Activated CD8-positive, alpha-beta T cell treated with anti-CD3 and anti-CD28 coated beads, Interleukin-2, amount 10 ng/mL, durations not matched to agents 7 days and 5 days (primary cell): ENCODE measurements at places on chromosomes 13 and 19.

DNA sequence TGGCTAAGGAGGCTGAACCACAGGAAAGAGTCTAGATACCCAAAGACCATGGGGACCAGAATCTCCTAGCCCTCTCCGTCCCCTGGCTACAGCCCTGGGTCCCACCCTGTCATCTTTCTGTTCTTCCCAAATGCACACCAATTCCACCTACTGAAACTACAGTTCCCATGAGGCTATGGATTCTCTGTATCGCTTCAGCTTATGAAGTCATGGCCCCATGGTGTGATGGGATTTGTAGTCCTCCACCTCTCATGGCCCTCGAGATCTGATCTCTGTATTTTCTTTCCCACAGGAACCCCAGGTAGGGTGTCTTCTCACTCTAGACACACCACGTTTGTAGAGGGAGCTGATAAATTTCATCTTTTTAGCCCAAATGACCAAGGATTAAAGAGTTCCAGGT is 11.8 kb downstream of the PTPRH start:
- DNase-seq = no peak
- H3K36me3 ChIP-seq = no peaks in the 10 kb centered on the region
- H3K4me1 ChIP-seq = no peaks in the 10 kb centered on the region
- H3K27me3 ChIP-seq = peaks cover 2% of the 10 kb centered on the region

- DNase-seq = no peak
- H3K27me3 ChIP-seq = peaks cover 6% of the 10 kb centered on the region
- no peak overlapping the region for H3K4me3 ChIP-seq
- H3K4me1 ChIP-seq = no peaks in the 10 kb centered on the region
These were observed 41.4 kb downstream of the NLRP12 start for GRCh38 chr19:53782698-53783097.

GRCh38 chr19:48170817-48171347 is 402 bp downstream of the ZSWIM9 start:
- no peak for DNase-seq
- H3K27me3 ChIP-seq = no peaks in the 10 kb centered on the region
- H3K4me1 ChIP-seq = peaks cover 49% of the 10 kb centered on the region
- H3K27ac ChIP-seq = peak overlapping the region; percentile 98
- peaks cover 49% of the 10 kb centered on the region for H3K36me3 ChIP-seq

DNA sequence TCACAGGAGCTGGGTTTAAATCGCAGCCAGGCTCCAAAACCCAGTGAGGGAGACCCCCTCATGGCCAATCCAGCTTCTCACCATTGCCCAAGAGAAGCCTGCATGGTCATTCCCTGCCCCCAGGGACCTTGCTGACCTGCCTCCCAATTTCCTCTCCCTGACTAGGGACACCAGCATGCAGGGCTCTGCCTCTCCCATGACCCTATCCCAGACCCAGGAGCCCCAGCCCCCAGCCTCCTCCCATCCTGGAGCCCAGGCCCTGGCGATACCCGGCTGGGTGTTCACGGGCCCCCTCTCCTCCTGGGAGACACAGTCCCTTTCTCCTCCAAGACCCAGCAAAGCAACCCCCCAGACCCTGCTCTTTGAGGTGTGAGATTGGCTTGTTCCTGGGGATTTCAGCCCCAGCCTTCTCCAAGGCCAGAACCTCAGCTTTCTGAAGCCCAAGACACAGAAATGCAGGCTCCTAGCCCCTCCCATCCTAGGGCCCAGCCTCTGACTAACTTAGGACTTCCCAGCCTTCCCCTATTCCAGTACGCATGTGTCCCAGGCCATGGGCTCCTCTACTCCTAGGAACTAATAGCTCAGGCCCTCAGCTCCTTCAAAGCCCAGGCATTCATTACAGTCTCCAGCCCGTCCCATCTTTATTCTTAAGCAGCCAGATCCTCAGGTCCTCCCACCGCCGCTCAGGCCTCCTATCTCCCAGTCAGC is 1.1 kb downstream of the GYS1 start:
- peak overlapping the region; percentile 92 for H3K4me3 ChIP-seq
- H3K36me3 ChIP-seq = peaks cover 32% of the 10 kb centered on the region
- H3K27me3 ChIP-seq = no peaks in the 10 kb centered on the region
- H3K27ac ChIP-seq = peak overlapping the region; percentile 96
- no peak for DNase-seq

DNA sequence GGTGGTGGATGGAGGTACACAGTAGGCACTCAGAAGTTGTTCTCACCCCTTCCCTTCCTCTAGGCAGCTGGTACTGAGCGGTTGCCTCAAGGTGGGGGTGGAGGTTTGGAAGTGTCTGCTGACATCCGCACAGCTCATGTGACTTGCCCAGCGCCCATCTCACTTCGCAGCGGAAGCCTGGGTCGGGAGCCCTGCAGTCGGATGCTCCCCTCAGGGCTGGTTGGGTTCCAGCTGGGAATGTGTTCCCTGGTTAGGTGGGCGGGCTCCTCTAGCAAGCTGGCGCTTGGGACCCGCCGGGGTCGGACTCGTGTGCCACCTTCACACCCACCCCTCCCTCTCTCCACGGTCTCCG is 10.2 kb downstream of the PPP1R37 start:
- peaks cover 52% of the 10 kb centered on the region for H3K4me1 ChIP-seq
- H3K4me3 ChIP-seq = peak overlapping the region; percentile 25
- peak overlapping the region; percentile 80 for H3K27ac ChIP-seq
- peaks cover 3% of the 10 kb centered on the region for H3K36me3 ChIP-seq
- peak; percentile 71 for DNase-seq

DNA sequence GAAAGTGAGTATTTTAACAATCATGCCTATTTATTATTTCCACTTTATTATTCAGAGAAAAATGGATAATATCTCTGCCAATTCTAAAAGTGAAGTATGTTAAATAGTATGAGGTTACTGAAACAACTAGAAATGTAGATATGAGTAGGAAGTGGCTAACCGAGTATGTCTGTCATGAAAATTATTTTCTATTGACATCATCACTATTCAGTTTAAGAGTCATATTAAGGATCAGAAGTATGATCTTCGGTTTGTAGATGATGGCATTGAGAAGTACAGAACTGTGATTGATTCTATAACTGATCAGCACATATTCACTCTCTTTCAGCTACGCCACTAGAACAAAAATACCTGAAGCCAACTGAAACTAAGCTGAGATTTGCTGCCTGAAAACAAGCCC is 146.4 kb upstream of the SLITRK5 start:
- no peak for DNase-seq
- no peaks in the 10 kb centered on the region for H3K36me3 ChIP-seq
- no peak overlapping the region for H3K4me3 ChIP-seq

GRCh38 chr13:24179486-24179850 is 18.9 kb downstream of the SPATA13 start:
- H3K36me3 ChIP-seq = peaks cover 34% of the 10 kb centered on the region
- peaks cover 38% of the 10 kb centered on the region for H3K4me1 ChIP-seq
- H3K4me3 ChIP-seq = no peak overlapping the region
- H3K27ac ChIP-seq = no peak overlapping the region

GRCh38 chr13:68019901-68020300 is 789.8 kb upstream of the PCDH9 start:
- DNase-seq = no peak
- H3K4me3 ChIP-seq = no peak overlapping the region
- H3K27ac ChIP-seq = no peak overlapping the region
- H3K36me3 ChIP-seq = no peaks in the 10 kb centered on the region

GRCh38 chr13:80259159-80259558 is 81.8 kb downstream of the SPRY2 start:
- no peaks in the 10 kb centered on the region for H3K27me3 ChIP-seq
- no peak for DNase-seq
- no peak overlapping the region for H3K4me3 ChIP-seq
- H3K36me3 ChIP-seq = no peaks in the 10 kb centered on the region
- H3K4me1 ChIP-seq = no peaks in the 10 kb centered on the region

GRCh38 chr19:16885166-16885565 is 3.6 kb upstream of the F2RL3 start:
- H3K4me3 ChIP-seq = no peak overlapping the region
- H3K4me1 ChIP-seq = peaks cover 37% of the 10 kb centered on the region
- no peak overlapping the region for H3K27ac ChIP-seq

- H3K27me3 ChIP-seq = peaks cover 63% of the 10 kb centered on the region
- no peak overlapping the region for H3K4me3 ChIP-seq
- no peak for DNase-seq
These were observed 29.1 kb upstream of the IGFL4 start for GRCh38 chr19:46069806-46070341.

GRCh38 chr13:23447927-23448326 is 14.4 kb upstream of the SACS start:
- H3K36me3 ChIP-seq = no peaks in the 10 kb centered on the region
- no peaks in the 10 kb centered on the region for H3K4me1 ChIP-seq
- H3K27ac ChIP-seq = no peak overlapping the region
- no peak overlapping the region for H3K4me3 ChIP-seq

- DNase-seq = no peak
- H3K27ac ChIP-seq = no peak overlapping the region
- H3K4me1 ChIP-seq = no peaks in the 10 kb centered on the region
- no peak overlapping the region for H3K4me3 ChIP-seq
- peaks cover 4% of the 10 kb centered on the region for H3K27me3 ChIP-seq
These were observed 65.1 kb upstream of the UBAC2 start for GRCh38 chr13:99135591-99135990.

DNA sequence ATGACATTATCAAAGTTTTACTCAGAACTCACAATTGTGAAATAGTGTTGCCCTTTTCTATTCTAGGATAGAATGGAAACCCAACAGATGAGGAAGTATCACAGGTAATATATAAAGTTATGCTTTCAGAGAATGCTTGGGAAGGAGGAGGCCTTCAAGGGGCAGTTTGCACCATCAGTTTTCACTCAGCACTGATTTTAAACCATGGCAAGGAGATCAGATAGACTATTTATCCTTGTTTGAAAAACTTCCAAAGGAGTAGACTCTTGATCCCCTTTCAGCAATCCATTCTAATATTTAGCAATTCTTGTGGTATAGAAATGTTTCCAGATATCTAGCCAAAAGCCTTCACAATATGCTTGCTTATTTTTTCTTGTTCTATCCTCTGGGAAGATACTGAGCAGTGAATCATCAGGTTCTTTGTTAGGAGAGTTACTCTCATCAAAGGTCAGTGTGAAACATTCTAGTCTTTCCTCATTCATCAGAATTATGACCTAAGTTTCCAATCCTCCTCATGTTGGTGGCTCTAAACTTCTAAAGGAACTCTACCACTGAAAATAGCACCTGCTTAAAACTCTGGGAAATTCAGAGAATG is 3.8 kb downstream of the GPC6 start:
- H3K27ac ChIP-seq = no peak overlapping the region
- H3K4me3 ChIP-seq = no peak overlapping the region
- DNase-seq = no peak
- peaks cover 29% of the 10 kb centered on the region for H3K27me3 ChIP-seq

DNA sequence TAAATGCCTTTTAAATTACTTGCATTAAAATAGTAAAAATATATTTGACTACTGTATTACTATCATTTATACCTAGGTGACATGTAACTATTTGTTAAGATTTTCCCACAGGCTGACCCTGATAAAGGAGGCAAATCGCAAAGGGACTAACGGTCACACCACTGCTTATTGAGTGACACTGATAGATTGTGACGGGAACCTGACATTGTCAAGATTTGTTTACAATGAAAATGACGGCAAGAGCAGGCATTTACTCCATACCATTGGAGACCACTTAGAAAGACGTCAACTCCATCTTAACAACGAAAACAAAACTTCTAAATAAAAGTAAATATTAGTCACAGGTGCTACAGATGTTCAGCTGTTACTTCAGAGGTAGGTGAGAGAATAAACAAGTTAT is 289.0 kb downstream of the DACH1 start:
- no peaks in the 10 kb centered on the region for H3K36me3 ChIP-seq
- H3K4me3 ChIP-seq = no peak overlapping the region
- H3K4me1 ChIP-seq = no peaks in the 10 kb centered on the region
- H3K27me3 ChIP-seq = no peaks in the 10 kb centered on the region

GRCh38 chr13:50586414-50587083 is 256.9 kb downstream of the DLEU7 start:
- no peak overlapping the region for H3K27ac ChIP-seq
- peaks cover 22% of the 10 kb centered on the region for H3K4me1 ChIP-seq
- H3K27me3 ChIP-seq = peaks cover 4% of the 10 kb centered on the region
- no peak for DNase-seq

DNA sequence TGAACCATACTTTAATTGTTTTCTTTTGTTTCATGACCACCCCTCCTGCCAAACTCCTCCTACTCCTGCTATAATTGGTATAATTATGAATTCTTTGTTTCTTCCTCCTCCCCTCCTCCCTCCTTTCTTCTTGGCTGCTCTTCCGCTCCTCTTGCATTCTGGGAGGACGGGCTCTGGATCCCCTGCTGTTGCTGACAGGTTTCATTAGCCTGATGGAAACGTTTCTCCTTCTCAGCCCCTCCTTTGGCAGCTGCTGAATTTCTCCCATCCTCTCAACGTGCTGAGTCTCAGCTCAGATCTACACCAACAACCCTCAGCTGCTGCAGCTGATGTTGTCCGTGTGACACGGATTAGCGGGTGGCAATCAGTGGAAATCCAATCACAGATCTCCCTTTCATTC is 97.1 kb upstream of the UBAC2 start:
- H3K4me1 ChIP-seq = peaks cover 3% of the 10 kb centered on the region
- H3K4me3 ChIP-seq = no peak overlapping the region
- no peak overlapping the region for H3K27ac ChIP-seq
- DNase-seq = no peak
- peaks cover 8% of the 10 kb centered on the region for H3K27me3 ChIP-seq
- no peaks in the 10 kb centered on the region for H3K36me3 ChIP-seq

GRCh38 chr13:112187527-112188297 is 120.8 kb downstream of the SOX1 start:
- no peaks in the 10 kb centered on the region for H3K27me3 ChIP-seq
- DNase-seq = no peak
- no peaks in the 10 kb centered on the region for H3K4me1 ChIP-seq
- no peak overlapping the region for H3K27ac ChIP-seq

DNA sequence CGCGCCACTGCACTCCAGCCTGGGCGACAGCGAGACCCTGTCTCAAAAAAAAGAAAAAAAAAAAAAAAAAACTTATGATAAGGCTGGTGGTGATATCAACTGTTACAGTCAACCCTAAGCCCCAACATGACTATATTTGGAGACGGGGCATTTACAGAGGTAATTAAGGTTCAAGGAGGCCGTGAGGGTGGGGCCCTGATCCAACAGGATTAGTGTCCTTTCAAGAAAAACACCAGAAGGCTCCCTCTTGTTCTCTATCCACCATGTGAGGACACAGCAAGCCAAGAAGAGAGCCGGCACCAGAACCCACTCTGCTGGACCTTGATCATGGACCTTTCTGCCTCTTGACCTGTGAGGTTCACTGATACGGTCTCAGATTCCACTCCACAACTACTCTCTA is 14.1 kb downstream of the MIER2 start:
- H3K36me3 ChIP-seq = peaks cover 63% of the 10 kb centered on the region
- no peaks in the 10 kb centered on the region for H3K4me1 ChIP-seq
- no peak overlapping the region for H3K27ac ChIP-seq
- H3K27me3 ChIP-seq = no peaks in the 10 kb centered on the region
- H3K4me3 ChIP-seq = no peak overlapping the region
- no peak for DNase-seq

DNA sequence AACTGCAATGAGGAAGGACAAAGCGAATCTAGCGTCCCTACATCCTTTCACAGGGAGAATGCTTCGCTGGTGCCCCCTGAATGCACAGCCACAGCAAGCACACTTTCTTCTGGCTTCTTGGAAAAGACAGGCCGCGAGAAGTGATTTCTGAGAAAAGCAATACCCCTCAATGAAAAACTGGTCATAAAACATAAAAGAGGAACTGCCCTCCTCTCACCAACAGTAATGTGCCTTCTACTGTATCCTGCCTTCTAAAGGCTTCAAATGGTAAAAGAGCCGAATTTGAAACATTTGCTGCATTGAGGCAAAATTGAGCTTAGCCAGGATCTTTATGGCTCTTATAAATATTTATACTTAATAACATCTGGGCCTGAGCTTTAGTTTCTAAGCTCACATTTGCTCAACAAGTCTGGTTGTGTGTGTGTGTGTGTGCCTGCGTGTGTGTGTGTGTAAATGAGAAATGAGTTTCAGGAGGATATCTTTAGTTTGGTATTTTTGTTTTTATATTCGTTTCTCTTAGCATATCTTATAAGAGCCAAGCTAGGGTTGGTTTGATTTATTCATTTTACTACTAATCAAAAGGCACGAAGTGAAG is 246.1 kb upstream of the MAB21L1 start:
- no peaks in the 10 kb centered on the region for H3K36me3 ChIP-seq
- no peak overlapping the region for H3K4me3 ChIP-seq
- peaks cover 4% of the 10 kb centered on the region for H3K4me1 ChIP-seq
